NCI-H526 (cell line): ENCODE measurements at places on chromosomes 4 and X.

- no peak for DNase-seq
Measured at GRCh38 chr4:38040619-38041018, 80.4 kb downstream of the PTTG2 start.

DNA sequence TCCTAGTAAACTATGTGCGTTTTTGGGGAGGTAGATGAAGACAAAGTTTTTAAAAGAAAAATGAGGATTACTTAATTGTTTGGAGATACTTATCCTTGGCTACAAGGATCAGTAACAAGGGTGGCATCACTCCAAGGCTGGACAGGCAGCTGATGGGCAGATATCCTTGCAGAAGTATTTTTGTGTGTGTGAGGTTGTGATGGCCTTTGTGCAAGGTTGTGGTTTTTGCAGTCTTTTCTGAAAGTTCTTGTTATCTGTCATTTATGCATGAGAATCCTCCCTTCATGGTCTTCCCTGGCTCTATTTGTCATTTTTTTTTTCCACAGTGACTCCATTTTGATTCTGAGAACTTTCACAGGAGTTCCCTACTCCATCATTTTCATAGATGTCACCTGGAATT is 96.0 kb upstream of the C1GALT1C1 start:
- DNase-seq = no peak

DNA sequence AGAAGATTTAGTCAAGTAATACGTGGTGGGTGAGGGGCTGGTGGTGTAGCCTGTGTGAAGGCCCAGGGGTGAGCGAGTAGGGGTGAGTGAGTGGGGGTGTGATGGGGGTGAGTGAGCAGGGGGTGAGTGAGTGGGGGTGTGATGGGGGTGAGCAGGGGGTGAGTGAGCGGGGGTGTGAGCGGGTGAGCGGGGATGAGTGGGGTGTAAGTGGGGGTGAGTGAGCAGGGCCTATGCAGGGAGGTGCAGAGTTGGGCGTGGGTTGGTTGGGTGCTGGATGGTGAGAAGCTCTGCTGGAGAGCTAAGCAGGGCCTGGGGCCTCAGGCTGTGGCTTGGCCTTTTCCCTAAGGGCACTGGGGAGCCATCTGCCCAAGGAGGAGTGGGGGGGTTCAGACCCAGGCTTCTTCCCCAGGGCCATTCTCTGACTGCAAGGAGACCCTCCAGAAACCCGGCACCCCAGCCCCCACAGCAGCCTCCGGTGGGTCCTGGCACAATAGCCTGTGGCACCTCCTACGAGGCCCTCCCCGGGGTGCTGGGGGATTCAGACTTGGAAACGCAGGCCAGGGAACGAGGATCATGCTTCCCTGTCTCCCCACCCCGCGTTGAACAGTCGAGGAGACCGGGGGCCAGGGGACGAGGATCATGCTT is 30.4 kb downstream of the SH3TC1 start:
- no peak for DNase-seq

GRCh38 chrX:80792205-80792604 is 17.5 kb downstream of the BRWD3 start:
- DNase-seq = no peak

- no peak for DNase-seq
Measured at GRCh38 chr4:78625073-78625472, 73.5 kb downstream of the ANXA3 start.

- peak; percentile 66 for DNase-seq
Measured at GRCh38 chr4:8594097-8595038, 1.8 kb downstream of the CPZ start.

DNA sequence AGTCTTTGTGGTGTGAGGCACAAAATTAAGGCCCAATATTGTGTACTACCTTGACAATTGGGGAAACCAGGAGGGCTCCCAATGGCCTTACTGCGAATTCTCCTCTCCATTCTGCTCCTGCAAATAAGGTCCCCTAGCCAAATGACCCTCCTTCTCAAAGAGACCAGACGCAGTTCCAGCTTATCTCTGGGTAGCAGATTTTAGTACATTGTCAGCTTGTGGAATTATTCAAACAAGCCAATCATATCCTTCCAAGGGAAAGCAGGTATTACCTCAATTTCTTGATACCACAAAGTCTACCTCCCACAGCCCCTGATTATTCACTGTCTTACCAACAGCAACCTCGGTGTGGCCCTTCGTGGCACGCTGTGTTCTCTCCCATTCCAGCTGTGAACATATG is 7.8 kb upstream of the ZBTB33 start:
- DNase-seq = no peak

DNA sequence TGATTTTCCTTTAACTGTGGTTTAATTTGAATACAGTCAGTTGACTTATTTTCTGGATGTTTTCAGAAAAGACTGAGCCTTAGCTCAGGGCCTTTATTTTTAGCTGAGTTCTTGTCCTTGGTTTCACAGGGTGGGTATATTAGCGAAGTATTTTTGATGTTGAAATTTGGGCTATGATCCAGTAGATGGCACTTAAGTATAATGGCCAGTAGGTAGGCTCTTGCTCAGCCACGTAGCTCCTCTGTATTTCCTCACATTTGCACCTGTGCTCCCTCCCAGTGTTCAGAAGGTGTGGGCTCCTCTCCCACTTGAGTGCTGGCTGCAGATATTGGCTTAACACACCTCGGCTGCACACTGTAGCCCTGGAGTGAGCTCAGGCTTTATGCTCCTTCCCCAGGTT is 549.9 kb upstream of the AMOT start:
- DNase-seq = no peak

DNA sequence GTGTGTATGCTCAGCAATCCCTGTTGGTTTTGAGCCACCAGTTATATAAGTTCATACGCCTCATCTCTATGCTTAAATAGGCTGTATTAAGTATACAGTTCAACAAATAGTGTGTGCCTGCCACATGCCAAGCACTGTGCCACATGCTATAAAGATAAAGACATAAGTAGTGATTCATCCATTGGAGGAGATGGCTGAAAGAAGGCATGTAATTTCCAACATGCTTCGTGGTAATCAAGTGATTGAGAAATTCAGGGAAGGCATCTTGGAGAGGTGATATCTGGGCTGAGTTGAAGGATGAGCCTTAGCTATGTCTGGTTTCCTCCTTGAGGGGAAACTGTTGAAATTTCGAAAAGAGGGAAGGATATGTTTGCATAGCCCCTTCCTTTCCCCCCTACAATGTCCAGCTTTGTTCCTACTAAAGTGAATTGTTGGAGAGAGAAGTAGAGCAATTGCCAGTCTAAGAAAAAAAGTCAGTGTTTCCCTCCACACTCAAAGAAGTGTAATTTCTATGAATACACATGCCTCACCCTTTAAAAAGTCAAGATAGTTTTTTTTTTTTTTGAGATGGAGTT is 96.5 kb downstream of the ARHGAP10 start:
- DNase-seq = no peak

DNA sequence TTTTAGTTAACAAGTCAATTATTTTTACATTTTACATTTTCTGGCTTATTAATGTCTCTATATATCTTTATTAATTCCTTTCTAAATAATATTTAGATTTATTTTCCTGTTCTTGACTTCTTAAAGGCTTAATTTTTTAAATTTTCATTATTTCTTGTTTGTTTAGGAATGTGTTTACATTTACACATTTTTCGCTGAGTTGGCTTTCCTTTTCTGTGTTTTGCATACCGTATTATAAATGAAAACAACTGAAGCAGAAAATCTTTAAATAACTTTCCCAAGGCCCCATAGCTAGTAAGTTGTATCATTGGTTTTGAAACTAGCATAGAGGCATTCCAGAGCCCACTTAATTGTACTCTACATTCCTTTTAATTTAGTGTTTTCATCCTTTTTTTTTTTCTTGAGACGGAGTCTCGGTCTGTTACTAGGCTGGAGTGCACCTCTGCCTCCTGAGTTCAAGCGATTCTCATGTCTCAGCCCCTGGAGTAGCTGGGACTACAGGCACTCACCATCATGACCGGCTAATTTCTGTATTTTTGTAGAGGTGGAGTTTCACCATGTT is 261.6 kb downstream of the IQCM start:
- DNase-seq = no peak

DNA sequence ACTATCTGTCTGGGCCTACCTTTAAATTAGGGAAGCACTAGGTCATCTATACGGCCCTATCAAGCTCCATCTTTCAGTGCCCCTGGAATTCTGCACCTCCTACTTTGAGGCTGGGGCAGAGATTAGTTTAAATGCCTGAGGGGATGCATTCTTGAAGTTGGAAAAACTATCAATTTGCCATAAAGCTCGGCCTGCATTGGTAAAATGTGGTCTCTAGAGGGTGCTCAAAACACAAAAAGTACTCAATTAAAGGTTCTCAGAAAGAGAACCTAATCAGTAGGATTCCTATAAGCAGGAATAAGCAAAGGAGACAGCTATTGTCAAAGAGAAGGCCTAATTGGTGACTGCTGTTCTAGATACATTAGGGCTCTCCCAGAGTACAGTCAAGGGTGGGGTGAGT is 111.7 kb downstream of the AMER1 start:
- DNase-seq = peak; percentile 41

DNA sequence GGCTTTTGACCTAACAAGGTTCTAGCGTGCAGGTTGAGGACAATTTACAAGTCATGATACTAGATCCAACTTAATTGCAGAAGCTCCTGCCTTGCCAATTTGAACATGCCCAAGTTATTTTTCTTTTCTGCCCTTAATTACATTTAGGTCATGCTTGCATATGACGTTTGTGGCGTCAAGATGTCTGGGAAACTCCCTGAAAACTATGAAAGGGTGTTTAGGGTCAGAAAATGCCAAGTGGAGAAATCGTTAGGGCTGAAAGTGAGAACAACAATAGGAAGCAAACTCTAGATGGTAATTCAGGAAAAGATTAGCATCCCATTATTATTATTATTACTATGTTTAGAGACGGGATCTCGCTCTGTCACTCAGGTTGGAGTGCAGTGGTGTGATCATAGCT is 38.2 kb upstream of the PLAC8 start:
- DNase-seq = no peak

DNA sequence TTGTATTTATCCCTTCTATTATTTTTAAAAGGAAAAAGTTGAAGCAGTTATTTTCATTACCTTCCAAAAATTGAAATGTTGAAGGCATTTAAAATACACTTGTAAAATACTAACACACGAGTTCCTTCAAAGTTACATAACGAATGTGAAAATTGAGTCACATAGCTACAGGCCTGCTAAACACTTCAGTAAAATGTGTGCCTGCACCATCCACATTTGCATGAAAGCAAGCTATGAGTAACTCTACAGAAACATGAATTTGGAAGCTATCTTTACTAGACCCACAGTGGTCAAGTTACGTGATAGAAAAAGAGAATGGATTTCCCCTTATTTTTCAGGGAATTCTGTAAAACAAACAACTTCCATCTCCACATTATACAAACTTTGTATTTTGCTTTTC is 1148.8 kb upstream of the PCDH7 start:
- no peak for DNase-seq

GRCh38 chrX:49859491-49859890 is 19.8 kb upstream of the USP27X start:
- no peak for DNase-seq

DNA sequence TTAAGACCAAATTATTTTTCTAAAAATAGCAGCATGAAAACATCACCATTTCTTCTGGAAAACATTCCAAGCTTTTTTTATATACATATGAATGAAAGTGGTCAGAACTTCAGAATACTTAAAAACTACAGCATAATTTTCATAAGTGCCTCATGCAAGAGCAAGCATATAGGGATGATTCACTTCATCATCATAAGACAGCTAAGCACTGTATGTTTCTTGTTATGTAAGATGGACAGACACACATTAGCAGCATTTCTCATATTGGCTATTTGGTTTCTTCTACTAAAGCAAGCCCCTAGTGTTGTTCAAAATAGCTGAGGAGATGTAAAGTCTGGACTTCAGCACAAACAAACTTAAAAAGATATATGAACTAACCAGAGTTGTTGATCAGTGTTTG is 213.1 kb upstream of the NOCT start:
- no peak for DNase-seq

DNA sequence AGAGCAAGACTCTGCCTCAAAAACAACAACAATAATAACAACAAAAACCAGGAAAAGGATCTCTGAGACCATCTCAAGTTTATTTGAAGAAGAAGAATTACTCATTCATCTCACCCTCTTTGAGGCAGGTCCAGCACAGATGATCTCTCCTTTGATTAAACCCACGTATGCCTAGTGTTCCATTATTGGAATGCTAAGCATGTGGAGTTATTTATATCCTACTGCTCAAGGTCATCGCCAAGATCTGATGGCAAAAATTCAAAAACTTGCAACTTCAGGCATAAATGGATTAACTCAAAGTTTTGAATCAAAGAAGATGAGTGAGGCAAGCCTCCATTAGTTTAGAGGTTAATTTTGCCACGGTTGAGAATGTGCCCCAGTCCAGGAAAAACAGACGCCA is 184.2 kb downstream of the DHRSX start:
- no peak for DNase-seq

- DNase-seq = no peak
Measured at GRCh38 chr4:10021653-10022023, 341 bp upstream of the SLC2A9 start.
